NCI-H2171 (cell line): ENCODE measurements at places on chromosomes 1 and 21.
A peak's percentile ranks its signal among the peaks of the same experiment; 100 is the strongest.

- DNase-seq: no peak
Measured at GRCh38 chr1:59040486-59040885, 256.4 kb upstream of the FGGY start.

- no peak for DNase-seq
Measured at GRCh38 chr1:171446386-171446785, 38.9 kb upstream of the PRRC2C start.

DNA sequence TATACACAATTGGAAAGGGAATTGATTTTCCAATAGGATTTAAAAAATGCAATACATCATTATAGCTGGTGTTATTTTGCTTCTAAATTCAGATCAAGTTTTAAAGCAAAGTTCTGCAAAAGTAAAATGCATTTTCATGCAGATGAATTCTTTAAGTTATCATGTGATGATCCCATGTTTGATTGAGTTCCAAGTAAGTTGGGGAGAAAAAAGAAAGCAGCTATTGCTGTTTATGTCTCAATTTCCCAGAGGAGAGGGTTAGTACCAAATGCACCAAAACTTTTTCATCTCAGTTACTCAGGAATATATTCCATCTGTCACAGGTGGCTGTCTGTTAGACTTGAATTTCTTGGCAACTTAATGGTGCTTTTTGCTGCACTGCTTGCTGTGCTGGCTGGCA, 29.7 kb downstream of the HSPA13 start:
- DNase-seq: no peak

- DNase-seq: no peak
Measured at GRCh38 chr1:237861944-237862343, 28.8 kb downstream of the ZP4 start.

- DNase-seq: peak; percentile 80
Measured at GRCh38 chr1:53572065-53572814, 113.0 kb downstream of the DMRTB1 start.

GRCh38 chr1:10891091-10891490, 94.6 kb upstream of the CASZ1 start:
- no peak for DNase-seq

DNA sequence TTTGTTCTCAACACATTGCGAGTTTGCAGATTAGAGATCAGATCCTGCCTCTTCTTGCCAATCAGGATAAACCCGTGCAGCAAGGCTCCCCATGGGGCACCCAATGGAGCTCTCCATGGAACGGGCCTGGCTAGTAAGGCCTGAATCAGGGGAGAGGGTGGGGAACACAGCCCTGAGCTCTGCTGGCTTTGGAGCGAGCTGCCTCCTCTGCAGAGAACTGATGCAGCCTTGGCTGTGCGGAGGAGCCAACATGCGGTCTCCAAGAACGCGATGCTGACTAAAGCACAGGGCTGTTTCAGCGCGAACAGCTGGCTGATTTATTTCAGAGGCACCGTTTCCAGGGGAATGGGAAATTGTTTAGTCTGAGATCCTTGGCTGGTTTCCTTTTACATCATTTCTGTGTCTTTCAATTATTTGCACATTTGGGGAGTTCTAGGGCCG, 139.7 kb downstream of the TSEN15 start:
- peak; percentile 71 for DNase-seq

- no peak for DNase-seq
Measured at GRCh38 chr1:58922302-58923089, 138.6 kb upstream of the JUN start.

DNA sequence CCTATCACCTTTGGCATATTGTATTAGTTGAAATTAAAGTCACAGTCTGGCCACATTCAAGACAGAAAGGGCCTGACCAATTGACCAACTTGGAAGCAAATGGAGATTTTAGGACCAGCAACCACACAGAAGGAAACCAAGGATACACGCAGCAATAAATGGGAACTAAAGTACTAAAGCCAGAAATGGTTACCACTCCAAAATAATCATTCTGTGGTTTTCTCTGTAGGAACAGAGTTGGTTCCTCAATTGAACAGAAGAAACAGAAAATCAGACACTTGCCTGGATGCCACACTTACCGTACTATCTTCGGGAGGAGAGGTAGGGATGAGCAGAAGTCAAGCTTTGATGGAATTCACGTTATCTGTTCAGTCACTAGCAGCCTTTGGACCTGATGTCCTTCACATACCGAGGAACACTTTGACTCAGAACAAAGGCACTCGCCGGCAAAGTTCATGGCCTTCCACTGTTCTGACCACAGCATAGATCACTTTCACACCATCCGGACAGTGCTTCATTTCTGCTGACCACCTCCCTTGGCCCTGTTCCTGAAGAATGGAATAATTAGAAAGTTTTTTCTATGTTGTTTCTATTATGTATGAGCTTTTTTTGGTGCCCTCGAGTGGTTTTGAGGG, 96.9 kb downstream of the LPAR3 start:
- no peak for DNase-seq

DNA sequence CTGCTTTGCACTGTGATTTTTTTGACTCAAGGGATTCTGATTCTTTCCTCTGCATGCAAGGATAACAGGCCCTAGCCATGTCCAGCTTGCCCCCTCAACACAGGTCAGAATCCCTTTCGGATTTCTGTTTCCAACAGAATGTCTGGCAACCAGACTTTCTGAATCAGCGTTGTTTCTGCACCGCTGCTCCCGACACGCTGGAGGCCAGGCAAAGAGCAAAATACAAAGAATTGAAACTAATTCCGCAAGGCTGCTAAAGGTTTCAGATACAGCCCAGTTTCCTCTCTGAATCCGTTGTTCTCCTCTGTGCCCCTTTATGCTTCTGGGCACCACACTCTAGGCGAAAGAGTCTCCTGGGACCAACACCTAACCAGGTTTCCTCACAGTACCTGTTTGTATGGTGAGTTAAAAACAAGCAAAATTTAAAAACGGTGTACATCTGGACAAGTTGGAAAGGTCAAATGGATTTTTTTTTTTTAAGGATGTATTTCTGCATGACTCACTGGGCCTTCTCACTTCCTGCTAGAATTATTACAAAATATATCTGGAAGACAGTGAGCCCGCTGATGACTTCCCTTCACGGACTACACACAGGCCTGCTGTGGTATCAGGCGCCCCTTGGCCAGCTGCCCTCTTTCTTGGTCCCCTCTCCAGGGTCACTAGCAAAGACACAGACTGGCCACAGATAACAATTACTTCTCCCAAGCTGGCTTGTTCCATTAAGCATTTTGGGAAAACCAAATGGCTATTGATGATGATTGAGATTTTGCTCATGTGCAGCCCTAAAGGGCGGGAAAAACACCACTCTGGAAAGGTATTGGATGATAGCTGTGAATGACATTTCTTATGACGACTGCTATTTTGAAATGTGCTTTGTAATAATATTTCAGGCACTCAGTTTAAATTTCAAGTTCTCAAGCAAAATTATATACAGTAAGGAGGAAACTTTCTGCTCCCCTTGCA, 118.3 kb downstream of the TGFB2 start:
- no peak for DNase-seq
